ENCODE measurements at places on chromosomes 12 and 14.

GRCh38 chr12:71164568-71165197, 6.9 kb upstream of the TSPAN8 start:
- no peak for DNase-seq

DNA sequence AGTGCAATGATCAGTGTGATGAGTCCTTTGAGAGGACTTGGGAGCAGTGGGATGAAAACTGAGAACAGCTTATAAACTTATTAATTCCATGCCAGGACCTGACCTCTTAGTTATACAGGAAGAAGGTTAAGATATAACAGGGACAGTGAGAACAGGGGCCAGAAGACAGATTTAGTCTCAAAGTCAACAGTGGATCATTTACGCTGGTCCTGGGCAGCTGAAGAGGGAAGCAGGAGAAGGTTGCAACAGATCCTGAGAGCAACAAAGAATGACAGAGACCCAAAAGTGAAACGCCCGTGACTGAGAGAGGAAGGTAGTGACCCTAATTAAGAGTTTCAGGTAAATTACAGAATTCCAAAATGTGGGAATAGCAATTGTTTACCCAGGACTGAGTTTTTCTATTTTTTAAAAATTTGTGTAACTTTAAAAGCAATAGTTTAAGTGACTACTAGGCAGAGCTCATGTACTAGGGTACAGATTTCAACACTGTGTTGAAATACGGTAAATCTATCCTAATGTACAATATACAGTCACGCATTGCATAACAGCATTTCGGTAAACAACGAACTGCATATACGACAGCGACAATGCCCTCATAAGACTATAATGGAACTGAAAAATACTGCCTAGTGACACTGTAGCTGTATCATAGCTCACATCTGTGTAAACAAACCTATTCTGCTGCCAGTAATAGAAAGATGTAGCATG, 77.7 kb upstream of the GNPNAT1 start:
- DNase-seq, result no peak

DNA sequence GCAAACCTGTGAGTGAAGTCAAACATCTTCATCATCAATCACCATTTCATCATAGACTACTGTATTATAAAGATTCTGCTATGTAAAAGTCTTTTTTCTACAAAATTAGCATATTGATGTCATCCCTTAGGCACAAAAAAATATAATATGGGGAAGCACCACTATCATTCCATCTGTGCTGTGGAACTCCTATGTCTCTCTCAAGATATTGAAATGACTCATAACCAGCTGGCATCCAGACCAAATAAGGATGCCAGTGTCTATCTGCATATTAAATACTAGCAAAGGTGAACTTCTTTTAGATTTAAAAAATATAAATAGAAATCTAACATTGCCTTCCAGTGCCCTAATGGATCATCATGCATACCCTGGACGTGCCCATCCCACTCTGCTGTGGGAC, 17.9 kb upstream of the DCAF5 start:
- no peak for DNase-seq

- peak; percentile 48 for DNase-seq
These were observed 3.4 kb downstream of the GPR84 start for GRCh38 chr12:54360717-54361456.

DNA sequence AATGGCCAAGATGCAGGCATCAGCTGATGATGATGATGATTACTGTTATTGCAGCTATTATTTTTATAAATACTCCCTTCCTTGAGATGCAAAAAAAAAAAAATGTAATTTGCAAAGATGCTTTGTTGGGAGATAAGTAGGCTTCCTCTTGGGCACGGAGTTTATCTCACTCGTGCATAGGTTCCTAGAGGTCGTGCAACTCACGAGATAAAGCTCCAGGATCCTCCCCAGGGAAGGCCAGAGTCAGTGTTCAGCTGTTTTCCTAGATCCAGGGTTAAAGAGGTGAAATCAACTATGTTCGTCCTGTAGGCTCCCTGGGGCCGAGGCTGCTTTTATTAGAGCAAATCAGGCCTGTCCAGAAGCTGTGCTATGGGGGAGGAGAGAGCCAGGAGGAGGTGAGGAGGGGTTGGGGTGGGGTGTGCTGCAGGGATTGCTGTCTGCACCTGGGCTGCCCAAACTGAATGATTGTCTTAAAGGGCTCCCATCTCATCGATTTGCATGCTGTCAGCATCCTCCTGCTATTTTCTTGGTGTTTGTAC, 270.3 kb downstream of the NRXN3 start:
- DNase-seq, result no peak

- no peak for DNase-seq
These were observed 22.4 kb upstream of the TCP11L2 start for GRCh38 chr12:106280106-106280505.

GRCh38 chr14:77284466-77284865, 13.5 kb upstream of the NGB start:
- no peak for DNase-seq

GRCh38 chr14:82528016-82528415, 994.4 kb upstream of the SEL1L start:
- DNase-seq, result no peak

DNA sequence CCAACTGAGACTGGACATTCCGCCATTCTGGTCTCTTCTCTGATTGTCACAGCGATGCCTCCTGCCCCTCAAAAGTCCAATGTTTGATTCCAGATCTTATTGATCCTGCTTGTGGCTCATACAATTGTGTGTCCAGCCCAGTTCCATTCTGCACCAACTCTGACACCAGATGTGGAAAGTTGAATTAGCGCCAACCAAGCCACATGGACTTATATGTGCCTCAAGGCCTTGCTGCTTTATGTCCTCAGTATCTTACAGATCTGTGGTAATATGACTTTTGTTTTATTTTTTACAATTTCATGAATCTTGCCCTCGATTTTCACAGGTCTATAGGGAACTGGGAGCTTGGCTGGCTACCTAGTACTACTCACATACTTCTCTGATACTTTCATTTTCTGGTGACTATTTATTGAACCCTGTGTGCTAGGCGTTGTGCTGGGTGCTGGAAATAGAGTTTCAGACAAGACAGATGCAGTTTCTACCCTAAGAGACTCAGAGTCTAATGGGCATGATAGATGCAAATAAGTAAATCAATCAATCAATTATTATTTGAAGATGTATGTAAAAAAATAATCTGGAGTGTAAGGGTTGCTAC, 472.0 kb downstream of the TMTC2 start:
- DNase-seq, result no peak

GRCh38 chr14:99159341-99160340, 112.4 kb downstream of the BCL11B start:
- DNase-seq, result no peak

DNA sequence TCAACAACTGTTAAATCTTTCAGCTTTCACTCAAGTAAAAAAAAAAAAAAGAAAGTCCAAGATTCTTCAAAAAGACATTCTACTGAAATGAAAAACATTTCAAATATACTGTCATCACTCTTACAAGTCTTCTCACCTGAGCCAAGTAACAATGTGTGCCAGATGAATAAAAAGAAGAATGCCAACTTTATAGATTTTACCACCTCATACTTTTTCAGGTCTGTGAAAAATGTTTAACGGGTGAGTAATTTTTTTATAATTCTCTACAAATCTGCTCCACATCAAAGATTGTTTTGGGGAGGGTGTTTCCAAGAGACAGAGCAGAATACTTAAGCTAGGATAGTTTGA, 181.0 kb upstream of the BMP4 start:
- no peak for DNase-seq

- DNase-seq, result peak; percentile 23
These were observed 76.8 kb downstream of the HSD17B6 start for GRCh38 chr12:56839915-56840325.

DNA sequence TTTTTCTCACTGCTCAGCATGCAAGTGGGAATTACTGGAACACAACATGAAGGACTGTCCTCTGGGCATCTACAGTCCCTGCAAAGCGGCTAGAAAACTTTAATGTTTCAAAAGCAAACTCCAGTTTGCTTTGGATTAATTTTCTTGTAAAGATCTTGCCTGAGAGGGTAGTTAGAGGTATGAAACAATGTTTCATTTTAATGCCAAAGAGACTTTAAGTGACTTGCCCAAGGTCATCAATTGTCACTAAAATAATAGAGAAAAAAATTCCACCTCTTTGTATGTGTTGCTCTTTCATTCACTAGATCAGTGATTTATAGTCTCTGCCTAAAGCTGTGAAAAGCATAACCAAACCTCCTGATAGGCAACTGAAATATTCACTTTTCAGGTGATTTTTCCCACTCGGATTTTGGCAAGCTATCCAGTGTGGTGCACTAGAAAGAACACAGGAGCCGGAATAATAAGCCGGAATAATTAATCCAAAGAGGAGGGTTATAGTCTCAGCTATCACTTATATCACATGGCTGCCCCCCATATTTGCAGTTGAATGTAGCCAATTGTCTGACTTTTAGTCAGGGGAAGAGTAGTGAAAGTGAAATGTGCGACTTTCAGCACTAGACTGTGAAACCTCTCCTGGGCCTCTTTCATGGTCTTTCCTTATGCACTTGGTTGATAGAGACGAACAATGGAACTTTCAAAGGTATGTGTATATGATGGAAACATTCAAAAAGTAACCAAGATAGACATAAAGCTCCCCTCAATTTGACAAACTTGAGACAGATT, 107.7 kb downstream of the SLC6A15 start:
- DNase-seq, result no peak

- DNase-seq, result no peak
These were observed 1193.7 kb downstream of the GALC start for GRCh38 chr14:86799244-86799647.

- no peak for DNase-seq
These were observed 49.2 kb downstream of the TMEM132D start for GRCh38 chr12:129854591-129854990.

DNA sequence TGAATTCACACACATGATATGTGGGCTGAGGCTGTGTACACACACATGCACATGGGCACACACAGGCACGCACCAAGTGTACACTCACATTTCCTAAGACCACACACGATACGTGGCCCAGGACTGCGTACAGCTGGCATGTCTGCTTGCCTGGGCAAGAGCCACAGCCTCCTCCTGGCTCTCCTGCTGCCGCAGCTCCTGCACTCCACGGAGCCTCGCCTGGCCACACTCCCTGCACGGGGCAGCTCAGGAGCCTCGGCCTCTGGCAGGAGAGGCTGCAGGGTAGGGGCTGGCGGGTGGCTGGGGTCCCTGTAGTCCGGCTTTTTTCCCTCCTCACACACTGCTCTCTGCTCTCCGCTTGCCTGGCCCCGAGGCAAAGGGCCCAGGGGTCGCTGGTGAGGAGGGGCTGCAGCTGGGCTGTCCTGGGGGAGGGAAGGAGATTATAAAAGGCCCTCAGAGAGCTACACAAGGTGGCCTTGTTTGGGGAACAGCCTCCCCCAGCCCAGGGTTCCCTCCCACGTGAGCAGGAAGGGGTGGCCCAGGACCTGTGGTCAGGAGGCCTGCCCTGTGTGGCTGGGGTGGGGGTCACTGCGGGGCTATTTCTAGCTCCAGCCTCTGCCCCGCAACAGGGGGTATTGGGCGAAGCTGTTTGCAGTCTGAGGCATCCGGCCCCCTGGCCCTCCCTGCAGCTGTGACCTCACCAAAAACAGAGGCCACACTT, 89.0 kb upstream of the SFSWAP start:
- DNase-seq, result no peak

DNA sequence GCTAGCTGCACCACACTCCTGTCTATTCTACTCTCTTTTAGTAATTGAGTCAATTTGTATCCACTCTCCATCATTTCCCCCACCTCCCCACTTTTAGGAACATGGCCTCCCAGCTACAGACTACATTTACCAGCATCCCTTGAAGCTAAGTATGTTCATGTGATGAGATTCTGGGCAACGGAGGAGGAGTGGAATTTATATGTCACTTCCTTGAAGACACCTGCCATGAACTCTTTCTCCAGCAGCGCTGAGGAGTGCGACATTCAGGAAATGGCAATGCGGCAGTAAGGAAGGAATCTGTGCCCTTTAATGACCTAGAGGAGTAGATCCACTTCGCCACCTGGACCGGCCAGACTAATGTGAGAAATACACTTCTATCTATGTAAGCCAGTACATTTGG, 243.7 kb upstream of the DIO2 start:
- DNase-seq, result no peak

GRCh38 chr12:103996595-103996994, 30.9 kb downstream of the TDG start:
- no peak for DNase-seq

DNA sequence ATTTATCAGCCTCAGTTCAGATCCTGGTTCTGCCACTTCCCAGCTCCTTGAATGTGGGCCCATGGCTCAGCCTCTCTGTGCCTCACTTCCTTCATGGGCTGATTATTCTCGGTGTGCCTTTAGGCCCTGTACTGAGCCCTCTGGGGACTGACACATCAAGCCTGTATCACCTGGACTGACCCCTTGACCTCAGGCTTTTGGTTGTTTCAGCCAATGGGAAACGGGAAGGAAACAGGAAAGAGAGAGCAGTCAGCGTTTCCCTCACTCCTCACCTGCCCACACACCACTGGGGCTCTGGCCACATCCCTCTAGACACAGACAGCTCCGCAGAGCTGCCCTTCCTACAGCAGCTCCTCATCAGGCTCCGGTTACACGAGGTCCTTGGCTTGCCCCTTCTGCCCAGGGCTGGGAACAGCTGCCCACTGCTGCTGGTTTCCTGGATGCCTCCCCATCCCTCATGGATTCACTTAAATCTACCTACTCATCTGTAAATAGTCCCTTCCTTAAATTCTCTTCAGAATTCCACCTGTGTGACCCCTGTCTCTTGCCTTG, 37.0 kb upstream of the ITPR2 start:
- no peak for DNase-seq

GRCh38 chr14:50605766-50606165, 45.8 kb downstream of the ATL1 start:
- DNase-seq, result no peak

DNA sequence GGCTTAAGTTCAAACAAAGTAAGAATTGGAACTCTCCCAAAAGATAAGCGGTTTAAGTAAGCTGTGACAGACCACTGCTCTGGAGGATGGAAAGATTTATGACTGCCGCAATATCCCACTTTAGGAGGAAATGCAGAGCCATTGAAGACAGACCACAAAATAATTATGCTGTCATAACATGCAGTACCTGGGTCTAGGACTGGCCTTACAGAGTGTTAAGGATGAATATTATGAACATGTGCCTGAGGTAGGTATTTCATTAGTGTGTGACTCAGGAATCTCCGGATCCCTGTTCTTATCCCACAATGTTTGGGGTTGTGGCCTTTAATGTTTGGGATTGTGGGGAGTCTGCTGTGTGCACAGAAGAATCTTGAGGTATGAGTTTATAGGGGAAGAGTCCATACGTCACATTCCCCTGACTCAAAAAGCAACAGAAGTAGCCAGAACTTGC, 114.9 kb downstream of the SAMD4A start:
- no peak for DNase-seq

- DNase-seq, result peak; percentile 82
These were observed at the start of gene RIMKLB for GRCh38 chr12:8697476-8698131. Gene RIMKLB (plus strand): TSS chr12:8697991. CDS start chr12:8713867, 15,876 bp downstream.

GRCh38 chr12:31257784-31258183, 68.2 kb downstream of the SINHCAF start:
- no peak for DNase-seq

DNA sequence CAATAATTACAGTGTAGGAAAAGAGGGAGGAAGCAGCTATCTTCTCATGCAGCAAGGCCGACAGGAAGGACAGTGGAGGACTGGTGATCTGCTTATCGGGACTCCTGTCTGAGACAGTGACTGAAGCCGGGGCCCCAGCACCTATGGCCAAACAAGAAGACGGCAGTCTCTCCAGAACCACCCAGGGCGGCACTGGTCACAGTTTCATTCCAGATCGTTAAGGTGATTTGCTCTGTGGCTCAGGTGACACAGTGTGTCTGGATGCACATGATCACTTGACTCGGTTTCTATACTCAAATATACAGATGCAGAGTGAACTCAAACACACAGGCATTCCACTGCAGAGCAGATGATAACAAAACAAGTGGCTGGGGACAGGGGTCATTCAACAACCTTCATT, 52.1 kb upstream of the CORO1C start:
- no peak for DNase-seq

- no peak for DNase-seq
These were observed 25.6 kb upstream of the DBX2 start for GRCh38 chr12:45076417-45077026.

Measured in CD4-positive, alpha-beta T cell treated with Interleukin-21 for 1 hour (primary cell).